CD4-positive, alpha-beta T cell treated with Interleukin-17A for 4 hours (primary cell): ENCODE measurements at places on chromosomes 11 and 22.

- DNase-seq = peak; percentile 76
Measured at GRCh38 chr11:832529-833113, at the start of gene CD151. TSS of gene CD151 (plus strand) at chr11:832952. CDS start at chr11:836070, 3,118 bp downstream.

- DNase-seq = no peak
Measured at GRCh38 chr22:35335468-35335867, 35.8 kb downstream of the TOM1 start.

DNA sequence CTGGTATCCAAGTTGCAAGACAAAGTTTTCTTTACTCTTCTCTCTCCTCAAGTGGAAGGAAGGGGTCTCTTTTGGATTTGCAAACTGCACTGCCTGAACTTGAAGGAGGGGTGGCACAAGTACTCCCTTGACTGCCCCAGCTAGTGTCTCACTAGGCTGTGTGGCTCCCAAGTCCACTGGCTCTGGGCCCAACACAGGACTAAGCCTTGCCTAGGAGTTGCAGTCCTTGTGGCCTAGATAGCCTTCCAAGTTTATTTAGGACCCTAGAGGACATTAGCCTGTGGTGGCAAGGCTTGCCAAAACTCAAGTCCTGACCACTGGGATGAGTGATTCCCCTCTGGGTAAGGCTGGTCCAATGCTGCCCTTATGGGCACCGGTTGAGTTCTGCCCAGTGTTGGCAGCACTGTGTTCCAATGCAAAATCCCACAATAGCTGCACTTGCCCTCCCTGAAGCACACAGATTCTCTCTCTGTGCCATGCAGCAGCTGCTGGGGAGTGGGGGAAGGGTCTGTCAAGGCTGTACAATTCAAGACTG is 10.2 kb upstream of the WEE1 start:
- DNase-seq = no peak

DNA sequence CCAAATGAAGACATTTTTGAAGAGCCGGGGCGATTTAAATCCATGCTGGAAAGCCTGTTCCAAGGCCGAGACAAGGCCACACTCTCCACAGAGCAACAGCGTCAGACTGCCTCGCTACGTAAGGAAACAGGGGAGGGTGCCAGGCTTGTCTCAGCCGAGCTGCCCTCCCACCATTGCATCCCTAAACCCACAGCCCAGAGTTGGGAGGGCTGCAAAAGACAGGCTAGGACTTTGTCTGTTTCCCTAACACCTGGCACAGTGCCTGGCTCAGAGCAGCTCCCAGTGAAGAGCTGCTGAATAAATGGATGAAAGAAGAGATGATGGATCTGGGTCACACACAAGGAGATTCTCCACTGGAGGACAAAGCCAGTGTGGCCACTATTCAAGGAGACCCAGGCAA is 51.3 kb upstream of the SCUBE2 start:
- no peak for DNase-seq

DNA sequence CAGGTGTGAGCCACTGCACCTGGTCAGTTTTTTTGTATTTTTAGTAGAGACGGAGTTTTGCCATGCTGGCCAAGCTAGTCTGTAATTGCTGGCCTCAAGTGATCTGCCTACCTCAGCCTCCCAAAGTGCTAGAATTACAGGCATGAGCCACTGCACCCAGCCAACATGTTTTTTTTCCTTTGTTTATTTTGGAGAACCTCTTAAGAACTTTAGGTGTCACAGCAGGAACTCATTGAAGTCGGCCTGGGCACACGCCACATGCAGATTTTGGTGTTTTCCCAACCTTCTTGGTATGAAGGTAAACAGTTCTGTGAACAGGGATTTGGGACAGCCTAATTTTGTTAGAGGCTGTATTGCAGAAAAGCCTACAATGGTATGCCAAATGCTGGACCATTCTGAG is 9.4 kb downstream of the DIXDC1 start:
- no peak for DNase-seq
